ENCODE measurements at places on chromosomes 6 and 20.
A peak's percentile ranks its signal among the peaks of the same experiment; 100 is the strongest.

GRCh38 chr20:20488388-20488787 lies 120.5 kb downstream of the INSM1 start:
- no peak for DNase-seq

DNA sequence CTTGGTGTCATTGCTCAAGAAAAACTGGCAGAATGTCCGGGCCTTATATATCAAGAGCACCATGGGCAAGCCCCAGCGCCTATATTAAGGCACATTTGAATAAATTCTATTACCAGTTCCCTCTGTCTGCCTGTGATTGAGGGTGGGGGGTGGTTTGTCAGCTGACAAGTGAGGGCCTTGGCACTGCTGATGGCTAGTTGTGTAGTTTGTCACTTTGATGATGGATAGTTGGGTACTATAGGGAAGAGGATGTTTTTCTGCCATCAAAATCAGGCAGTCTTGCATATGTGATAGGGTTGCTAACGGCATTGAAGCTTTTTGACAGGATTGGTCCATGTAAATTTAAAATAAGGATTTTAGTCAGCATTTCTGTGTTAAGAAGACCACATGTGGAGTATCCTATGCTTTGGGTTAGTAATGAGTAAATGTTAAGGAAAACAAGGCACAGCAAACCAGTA lies 2.5 kb downstream of the RPL10A start:
- no peak for DNase-seq

DNA sequence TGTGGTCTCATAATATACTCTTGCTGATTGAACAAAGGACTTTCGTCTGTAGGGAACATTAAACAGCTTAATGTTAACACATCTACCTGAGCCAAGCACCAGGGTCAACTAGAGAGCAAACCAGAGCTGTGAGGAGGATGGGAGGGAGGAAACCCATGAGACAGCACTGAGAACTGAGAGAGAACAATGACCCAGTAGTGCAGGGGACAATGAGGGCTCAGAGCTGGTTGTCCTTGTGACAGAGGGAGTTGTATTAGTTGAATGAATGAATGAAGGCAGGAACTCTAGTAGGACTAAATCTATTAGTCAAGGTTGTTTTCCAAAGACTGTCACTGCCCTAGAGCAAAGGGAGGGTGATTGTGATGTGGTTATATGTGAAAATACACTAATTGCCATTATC lies 28.2 kb upstream of the GSTA4 start:
- DNase-seq, result no peak

- DNase-seq, result no peak
These were observed 41.8 kb upstream of the FOXO3 start for GRCh38 chr6:108518714-108519576.

DNA sequence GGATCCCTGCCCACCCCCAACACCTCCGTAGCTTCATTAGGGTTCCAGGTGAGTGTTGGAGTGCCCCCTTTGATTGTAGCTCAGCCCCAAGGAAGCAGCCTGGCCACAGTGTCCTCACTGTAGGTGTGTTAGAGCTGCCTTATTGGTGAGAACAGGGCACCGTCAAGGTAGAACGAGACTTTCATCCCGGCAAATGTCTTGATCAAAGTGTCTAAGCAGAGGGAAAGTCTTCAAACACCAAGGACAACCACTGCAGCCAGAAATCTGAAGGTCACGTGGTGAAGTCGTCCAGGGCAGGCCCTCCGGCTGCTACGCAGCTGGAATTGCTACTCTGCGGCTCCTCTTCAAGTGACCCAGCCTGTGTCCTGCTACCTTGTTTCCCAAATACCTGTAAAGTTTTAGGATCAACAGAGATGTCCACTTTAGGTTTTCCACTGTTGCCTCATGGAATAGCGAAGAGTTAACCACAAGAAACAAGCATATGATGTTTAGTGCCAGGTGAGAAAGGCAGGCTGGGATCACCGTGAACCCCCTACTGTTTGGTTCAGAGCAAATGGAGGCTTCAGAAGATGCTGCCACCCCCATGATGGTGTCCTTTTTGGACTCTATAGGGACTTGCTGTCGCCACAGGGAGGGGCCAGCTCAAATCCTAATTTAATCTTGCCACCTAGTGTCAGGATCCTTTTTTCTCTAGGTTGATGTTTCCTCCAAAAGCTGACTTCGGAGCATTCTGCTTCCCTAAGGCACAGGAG lies 1.7 kb upstream of the DLL1 start:
- no peak for DNase-seq

- DNase-seq, result no peak
These were observed 118.7 kb downstream of the RPS12 start for GRCh38 chr6:132933090-132933489.

DNA sequence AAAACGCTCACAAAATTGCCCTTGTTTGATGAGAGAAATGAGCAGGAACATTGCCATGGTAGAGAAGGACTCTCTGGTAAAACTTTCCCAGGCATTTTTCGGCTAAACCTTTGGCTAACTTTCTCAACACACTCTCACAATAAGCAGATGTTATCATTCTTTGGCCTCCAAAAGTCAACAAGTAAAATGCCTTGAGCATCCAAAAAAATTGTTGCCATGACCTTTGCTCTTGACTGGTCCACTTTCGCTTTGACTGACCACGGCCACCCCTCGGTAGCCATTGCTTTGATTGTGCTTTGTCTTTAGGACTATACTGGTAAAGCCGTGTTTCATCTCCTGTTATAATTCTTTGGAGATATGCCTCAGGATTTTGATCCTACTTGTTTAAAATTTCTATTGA lies 41.1 kb upstream of the PREP start:
- DNase-seq, result no peak

- DNase-seq, result no peak
These were observed 55.9 kb downstream of the PRKN start for GRCh38 chr6:162671580-162672165.

GRCh38 chr6:42222448-42222847 lies 4.8 kb upstream of the MRPS10 start:
- DNase-seq, result no peak

DNA sequence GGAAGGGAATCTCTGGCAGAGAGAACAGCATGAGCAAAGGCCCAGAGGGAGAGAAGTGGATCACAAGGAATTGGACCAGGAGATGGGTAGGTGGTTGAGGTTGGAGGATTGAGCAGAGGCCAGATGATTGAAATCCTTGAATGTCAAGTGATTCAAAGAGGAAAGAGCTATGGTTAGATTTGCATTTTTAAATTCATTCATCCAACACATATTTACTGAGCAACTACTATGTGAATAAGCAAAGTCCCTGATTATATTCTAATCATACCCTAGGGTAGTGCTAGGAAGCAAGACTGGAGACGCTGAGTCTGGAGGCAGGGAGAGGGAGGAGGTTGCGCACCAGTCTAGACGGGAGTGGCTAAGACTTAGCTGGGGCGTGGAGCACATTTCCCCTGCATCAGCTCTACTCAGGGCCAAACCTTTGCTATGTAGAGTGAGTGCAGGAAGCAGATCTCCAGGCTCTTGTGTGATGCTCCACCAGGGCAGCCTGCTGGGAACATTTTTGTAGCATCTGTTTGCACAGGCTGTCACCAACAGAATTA lies 40.2 kb downstream of the EYA2 start:
- DNase-seq, result no peak

DNA sequence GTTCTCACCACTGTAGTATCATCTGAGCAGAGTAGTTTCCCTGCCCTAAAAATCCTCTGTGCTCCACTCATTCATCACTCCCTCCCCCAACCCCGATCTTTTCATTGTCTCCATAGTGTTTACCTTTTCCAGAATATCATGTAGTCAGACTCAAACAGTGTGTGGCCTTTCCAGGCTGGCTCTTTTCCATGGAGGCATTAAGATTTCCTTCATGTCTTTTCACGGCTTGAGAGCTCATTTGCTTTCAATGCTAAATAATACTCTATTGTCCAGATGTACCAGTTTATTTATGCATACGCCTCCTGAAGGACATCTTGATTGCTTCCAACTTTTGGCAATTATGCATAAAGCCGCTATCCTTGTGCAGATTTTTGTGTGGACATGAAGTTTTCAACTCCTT lies 235.8 kb downstream of the PHACTR1 start:
- DNase-seq, result no peak

DNA sequence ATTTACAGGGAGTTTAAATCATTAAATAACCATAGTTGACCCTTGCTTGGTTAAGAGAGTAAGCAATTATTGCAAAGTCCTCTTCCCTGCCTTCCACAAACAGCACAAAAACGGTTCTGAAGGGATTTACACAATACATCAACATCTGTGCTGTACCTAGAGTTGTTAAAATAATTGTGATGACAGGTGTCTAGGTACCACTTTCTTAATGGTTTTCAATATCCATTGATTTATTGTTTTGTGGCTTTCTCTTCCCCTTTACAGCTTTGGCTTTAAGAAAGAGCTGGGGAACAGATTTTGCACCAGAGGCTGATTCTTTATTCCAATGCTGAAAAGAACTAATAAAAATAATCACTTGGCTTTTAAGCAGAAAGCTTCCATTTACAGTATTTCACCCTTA lies 598 bp upstream of the SOX4 start:
- DNase-seq, result no peak

DNA sequence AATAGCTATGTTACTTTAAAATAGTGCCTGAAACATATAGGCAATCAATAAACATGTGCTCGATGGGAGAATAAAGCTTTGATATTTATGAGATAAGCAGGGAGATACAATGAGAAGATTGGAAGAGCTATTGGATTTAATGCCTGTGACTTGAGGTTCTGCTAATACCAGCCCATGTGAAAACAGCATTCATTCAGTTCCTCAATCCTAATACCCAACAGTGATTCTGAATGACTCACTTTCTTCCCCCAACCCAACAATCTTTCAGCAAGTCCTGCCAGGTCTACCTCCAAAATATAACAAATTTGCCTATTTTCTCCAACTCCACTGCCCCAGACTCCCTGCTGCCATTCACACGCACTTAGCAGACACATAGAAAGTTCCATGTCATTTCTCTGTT lies 26.6 kb upstream of the KLHL31 start:
- DNase-seq, result no peak

- no peak for DNase-seq
These were observed 445.0 kb downstream of the CDH26 start for GRCh38 chr20:60403105-60403741.

GRCh38 chr6:167782698-167783517 lies 43.8 kb upstream of the AFDN start:
- no peak for DNase-seq

DNA sequence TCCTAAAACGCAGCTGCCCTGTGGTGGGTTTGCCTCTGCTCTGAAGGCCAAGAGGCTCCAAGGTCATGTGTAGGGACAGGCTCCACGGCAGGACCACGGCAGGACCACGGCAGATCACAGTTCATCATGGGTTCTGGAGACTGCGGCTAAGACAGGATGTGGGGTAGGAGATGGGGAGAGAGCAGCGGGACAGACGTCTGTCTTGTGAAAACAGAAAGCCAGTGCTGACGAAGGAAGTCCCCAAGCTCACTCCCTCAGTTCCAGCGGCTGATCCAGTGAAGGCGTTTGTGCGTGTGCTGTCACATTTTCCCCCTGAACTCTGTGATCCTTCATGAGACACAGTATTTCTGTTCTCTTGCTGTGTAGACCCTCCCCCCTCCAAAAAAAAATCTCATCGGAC lies 67.9 kb upstream of the PTGIS start:
- DNase-seq, result no peak

DNA sequence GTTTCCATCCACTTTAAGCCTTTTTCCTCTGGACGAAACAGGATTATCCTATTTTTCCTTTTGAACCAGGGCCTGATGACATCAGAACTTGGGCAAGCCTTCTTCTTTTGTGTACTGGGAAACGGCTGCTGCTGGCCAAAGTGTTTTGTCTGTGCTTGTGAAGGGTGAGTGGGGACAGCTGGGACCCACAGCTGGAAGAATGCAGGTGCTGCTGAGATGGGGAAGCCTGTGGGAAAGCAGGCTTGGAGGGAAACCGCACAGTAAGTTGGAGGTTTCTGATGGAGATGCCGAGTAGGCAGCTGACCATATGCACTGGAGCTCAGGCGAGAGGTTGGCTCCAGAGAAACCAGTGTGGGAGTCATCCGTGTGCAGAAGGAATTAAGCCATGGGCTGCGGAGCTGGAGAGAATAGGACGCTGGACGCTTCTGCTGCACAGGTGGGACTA lies 8.5 kb upstream of the PSMG4 start:
- no peak for DNase-seq

DNA sequence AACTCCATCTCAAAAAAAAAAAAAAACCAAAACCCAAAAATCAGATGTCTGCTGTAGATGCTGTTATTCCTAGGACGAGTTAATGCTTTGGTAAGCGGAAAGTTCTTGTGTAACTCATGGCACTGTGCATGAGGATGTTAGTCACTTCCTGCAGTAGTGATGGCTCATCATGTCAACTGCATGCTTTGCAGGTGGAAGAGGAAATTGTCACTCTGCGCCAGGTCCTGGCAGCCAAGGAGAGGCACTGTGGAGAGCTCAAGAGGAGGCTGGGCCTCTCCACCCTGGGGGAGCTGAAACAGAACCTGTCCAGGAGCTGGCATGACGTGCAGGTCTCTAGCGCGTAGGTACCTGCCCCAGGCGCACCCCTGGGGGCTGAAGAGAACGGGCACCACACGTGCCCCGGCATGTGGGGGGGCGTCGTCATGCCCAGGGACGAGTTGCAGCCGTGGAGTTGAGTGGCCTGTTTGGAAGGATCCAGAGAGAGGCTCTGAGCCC lies 8.5 kb downstream of the TPD52L2 start:
- DNase-seq, result peak; percentile 64

- no peak for DNase-seq
These were observed 951 bp upstream of the TRIM31 start for GRCh38 chr6:30113841-30114240.

DNA sequence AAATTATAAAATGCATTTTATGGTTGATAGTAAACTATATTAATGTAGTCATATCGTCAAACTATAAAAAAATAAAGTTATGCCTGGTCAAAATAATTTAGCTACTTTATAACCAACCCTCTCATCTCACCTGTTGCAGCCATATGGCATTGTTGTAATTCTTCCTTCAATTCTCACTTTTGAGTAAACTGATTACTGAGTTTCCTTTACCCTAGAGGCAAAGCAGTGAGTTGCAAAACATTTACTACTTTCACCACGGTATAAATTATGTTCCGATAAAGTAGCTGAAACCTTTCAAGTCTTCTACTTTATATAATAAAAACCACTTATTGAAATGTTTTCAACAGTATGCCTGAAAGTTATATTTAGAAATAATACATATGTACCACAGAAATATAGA lies 113.8 kb downstream of the AHI1 start:
- no peak for DNase-seq

GRCh38 chr20:10761786-10762185 lies 88.0 kb upstream of the JAG1 start:
- no peak for DNase-seq

All from stimulated activated CD4-positive, alpha-beta T cell treated with anti-CD3 and anti-CD28 coated beads, Interleukin-4, amount 100 ng/mL, for 24 hours (primary cell).